Activated T-helper 1 cell treated with anti-CD3 and anti-CD28 coated beads, Interleukin-12 subunit alpha, Interleukin-12 subunit beta, Interleukin-2, Interleukin-4 antibody, amounts not matched to agents 30 ng/mL and 10 ng/mL and 1 ng/mL, durations not matched to agents 14 hours and 24 hours and 36 hours (primary cell): ENCODE measurements at places on chromosomes 3 and 15. TPM values are rescaled to one million over a fixed set of nuclear protein-coding genes. Genes with fewer than 3 reads are reported as not detected.

Gene RPL15
- 1,696 and 1,756 TPM in 2 replicates for total RNA-seq

Gene GOLGA6A
- total RNA-seq, result not detected in 2 replicates

Gene KLHL24
- 8.2 and 8.7 TPM in 2 replicates for total RNA-seq

Gene MEX3B
- total RNA-seq, result 0.59 and 0.73 TPM in 2 replicates

Gene SLCO2A1
- total RNA-seq, result not detected in 2 replicates

Gene SLC35G2
- 2.6 and 3.0 TPM in 2 replicates for total RNA-seq

Gene NME9
- not detected in 2 replicates for total RNA-seq

Gene SPATA12
- total RNA-seq, result not detected in 2 replicates

Gene LINGO1
- not detected in 2 replicates for total RNA-seq

Gene BFSP2
- total RNA-seq, result not detected in 2 replicates

Gene RBPMS2
- total RNA-seq, result 0.10 TPM in 1 of 2 replicates, not detected in the other

Gene TRIM42
- not detected in 2 replicates for total RNA-seq

Gene ZWILCH
- 37.5 and 42.2 TPM in 2 replicates for total RNA-seq

Gene SMCO1
- not detected in 2 replicates for total RNA-seq

GRCh38 chr3:111362381-111363009 lies 179.5 kb upstream of the CD96 start:
- H3K4me1 ChIP-seq, result peaks cover 1% of the 10 kb centered on the region
- H3K4me3 ChIP-seq, result no peak overlapping the region
- H3K36me3 ChIP-seq, result no peaks in the 10 kb centered on the region

- no peak overlapping the region for H3K4me3 ChIP-seq
- no peak overlapping the region for H3K27ac ChIP-seq
- no peak for DNase-seq
- H3K27me3 ChIP-seq, result peaks cover 21% of the 10 kb centered on the region
Observed at GRCh38 chr15:39587096-39587721, 6.3 kb downstream of the THBS1 start.

GRCh38 chr15:27797765-27798164 lies 301.4 kb downstream of the OCA2 start:
- no peaks in the 10 kb centered on the region for H3K27me3 ChIP-seq
- H3K4me1 ChIP-seq, result no peaks in the 10 kb centered on the region
- H3K36me3 ChIP-seq, result no peaks in the 10 kb centered on the region

DNA sequence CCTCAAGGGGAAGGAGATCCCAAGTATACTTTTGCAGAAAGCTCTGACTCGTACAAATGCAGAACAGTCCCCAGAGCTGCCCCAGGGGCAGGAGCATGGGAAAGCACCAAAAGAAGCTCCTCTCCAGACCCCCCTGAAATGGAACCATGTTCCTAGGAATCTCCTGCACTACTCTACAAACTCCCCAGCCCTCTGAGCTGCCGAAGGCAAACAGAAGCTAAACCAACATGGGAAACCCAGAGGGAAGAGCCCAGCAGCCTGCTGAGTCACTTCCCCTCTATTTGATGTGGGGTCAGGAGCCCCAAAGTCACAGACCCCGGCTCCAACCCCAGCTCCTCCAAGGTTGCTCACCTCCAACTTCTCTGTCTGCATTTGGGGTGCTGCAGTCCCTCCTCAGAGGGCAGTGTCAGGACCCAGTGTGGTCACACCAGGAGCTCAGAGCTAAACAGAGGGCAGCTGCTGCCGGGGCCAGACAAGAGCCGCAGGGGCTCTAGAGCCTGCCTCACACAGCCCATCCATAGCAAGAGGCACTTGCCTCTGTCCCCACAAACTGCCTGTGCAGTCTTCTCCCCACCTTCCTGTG lies 3.8 kb upstream of the PLXNA1 start:
- no peaks in the 10 kb centered on the region for H3K36me3 ChIP-seq
- H3K27me3 ChIP-seq, result peaks cover 12% of the 10 kb centered on the region
- peaks cover 23% of the 10 kb centered on the region for H3K4me1 ChIP-seq
- H3K27ac ChIP-seq, result no peak overlapping the region
- no peak overlapping the region for H3K4me3 ChIP-seq
- no peak for DNase-seq

DNA sequence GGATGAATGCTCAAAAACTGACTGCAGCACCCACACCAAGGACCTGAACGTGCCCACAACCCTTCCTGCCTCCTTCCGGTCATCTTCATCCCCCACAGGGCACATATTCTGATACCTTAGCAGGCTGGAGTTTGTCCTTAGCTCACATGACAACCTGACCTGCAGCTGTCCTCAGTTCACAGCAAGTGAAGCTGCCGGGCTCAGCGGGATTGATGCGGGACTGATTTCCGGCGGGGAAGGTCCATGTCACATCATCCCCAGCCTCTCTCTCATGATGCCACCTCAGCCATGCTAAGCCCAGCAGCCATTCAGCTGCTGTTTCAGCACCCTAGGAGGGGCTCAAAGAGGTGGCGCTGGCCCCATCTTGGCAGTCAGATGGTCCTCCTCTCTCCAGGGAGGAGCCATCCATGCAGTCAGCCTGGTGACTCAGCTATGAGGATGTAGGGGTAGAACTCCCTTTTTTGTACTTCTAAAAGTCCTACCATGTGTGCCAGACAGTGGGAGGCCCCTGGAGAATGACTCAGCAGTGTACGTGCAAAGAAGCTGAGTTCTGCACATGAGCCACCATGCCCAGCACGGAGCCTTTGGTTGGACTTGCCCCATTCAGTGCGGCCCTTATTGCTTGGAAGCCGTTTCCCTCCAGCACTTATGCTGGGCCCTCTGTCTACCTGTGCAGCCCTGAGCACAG lies 9.5 kb downstream of the CA12 start:
- peaks cover 2% of the 10 kb centered on the region for H3K27me3 ChIP-seq
- no peak overlapping the region for H3K4me3 ChIP-seq
- peaks cover 3% of the 10 kb centered on the region for H3K36me3 ChIP-seq
- no peak for DNase-seq

DNA sequence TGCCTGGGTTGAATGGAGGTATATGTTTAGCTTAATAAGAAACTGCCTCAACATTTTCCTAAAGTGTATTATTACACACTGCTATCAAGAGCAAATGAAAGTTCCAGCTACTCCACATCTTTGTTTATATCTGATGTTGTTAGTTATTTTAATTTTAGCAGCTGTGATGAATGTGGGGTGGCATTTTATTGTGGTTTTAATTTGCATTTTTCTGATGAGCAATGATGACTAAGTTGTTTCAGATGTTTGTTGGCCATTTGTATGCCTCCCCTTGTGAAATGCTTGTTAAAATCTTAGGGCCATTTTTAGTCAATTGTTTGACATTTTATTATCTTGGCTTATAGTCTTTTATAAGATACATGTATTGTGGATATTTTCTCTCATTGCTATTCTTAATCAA lies 260.4 kb upstream of the SLCO3A1 start:
- H3K27ac ChIP-seq, result no peak overlapping the region
- DNase-seq, result no peak
- H3K4me1 ChIP-seq, result no peaks in the 10 kb centered on the region
- H3K27me3 ChIP-seq, result peaks cover 9% of the 10 kb centered on the region

GRCh38 chr3:188817103-188817934 lies 354.5 kb upstream of the TPRG1 start:
- H3K4me3 ChIP-seq, result no peak overlapping the region
- no peak overlapping the region for H3K27ac ChIP-seq
- H3K4me1 ChIP-seq, result no peaks in the 10 kb centered on the region
- peaks cover 4% of the 10 kb centered on the region for H3K36me3 ChIP-seq
- DNase-seq, result no peak

GRCh38 chr3:150005243-150006112 lies 34.8 kb upstream of the PFN2 start:
- no peaks in the 10 kb centered on the region for H3K36me3 ChIP-seq
- H3K4me1 ChIP-seq, result no peaks in the 10 kb centered on the region
- H3K4me3 ChIP-seq, result no peak overlapping the region
- peaks cover 12% of the 10 kb centered on the region for H3K27me3 ChIP-seq
- no peak for DNase-seq

- no peaks in the 10 kb centered on the region for H3K4me1 ChIP-seq
- peaks cover 14% of the 10 kb centered on the region for H3K36me3 ChIP-seq
- no peaks in the 10 kb centered on the region for H3K27me3 ChIP-seq
- no peak overlapping the region for H3K4me3 ChIP-seq
Observed at GRCh38 chr3:172268868-172269267, 179.4 kb downstream of the GHSR start.

GRCh38 chr15:95263751-95264150 lies 1032.4 kb downstream of the MCTP2 start:
- no peak overlapping the region for H3K27ac ChIP-seq
- no peak for DNase-seq
- H3K36me3 ChIP-seq, result peaks cover 6% of the 10 kb centered on the region
- peaks cover 41% of the 10 kb centered on the region for H3K4me1 ChIP-seq

DNA sequence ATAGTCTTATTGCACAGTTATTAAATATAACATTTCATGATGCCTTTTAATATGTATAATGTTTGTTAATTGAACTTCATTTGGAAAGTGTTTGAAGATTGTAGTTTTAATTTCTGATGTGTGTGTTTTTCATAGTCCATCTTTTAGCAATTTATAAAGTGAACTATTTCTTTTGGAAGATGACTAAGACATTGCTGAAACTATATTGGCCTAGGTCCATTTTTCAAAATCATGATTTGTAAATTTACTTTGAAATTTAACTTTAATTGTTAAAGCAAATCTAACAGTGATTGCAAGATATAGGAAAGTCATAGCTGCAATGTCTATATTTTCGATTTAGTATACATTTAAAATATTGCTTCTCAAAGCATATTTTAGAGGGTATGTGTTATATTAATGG lies 30.8 kb downstream of the MCTP2 start:
- no peak for DNase-seq
- H3K4me1 ChIP-seq, result peaks cover 67% of the 10 kb centered on the region
- no peak overlapping the region for H3K27ac ChIP-seq
- H3K4me3 ChIP-seq, result no peak overlapping the region
- H3K27me3 ChIP-seq, result no peaks in the 10 kb centered on the region
- peaks cover 31% of the 10 kb centered on the region for H3K36me3 ChIP-seq

DNA sequence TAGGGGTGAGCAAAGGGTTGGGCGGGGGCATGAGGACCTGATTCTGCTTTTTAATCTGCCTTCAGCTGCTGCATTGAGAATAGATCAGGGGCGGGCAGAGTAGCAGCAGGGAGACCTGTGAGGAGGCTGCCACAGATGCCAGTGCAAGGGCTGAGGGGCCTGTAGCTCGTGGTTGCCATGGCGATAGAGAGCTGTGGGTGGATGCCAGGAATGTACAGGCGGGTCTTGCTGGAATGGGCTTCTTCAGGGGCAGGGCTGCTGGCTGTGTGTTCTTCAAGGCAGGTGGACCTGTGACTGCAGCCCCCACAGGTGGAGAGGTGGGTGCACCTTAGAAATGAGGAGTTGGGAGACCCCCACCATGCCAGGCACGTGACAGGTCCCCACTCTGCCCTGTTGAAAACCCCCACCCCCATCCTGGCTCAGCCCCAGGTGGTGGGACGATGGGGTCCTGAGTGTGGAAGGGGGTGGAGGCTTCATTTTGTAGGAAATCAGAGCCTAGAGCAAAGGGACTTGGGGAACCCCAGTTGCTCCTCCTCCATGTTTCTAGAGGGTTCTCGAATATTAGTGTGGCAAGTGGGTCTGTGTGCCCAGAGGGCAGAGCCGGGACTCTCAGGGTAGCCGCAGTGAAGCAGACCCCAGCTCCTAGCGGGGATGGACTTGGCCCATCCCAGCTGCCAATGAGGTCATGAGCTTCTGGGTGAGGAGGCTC lies 38.3 kb downstream of the SLC6A6 start:
- H3K27ac ChIP-seq, result no peak overlapping the region
- peaks cover 6% of the 10 kb centered on the region for H3K4me1 ChIP-seq
- DNase-seq, result no peak
- peaks cover 10% of the 10 kb centered on the region for H3K36me3 ChIP-seq

DNA sequence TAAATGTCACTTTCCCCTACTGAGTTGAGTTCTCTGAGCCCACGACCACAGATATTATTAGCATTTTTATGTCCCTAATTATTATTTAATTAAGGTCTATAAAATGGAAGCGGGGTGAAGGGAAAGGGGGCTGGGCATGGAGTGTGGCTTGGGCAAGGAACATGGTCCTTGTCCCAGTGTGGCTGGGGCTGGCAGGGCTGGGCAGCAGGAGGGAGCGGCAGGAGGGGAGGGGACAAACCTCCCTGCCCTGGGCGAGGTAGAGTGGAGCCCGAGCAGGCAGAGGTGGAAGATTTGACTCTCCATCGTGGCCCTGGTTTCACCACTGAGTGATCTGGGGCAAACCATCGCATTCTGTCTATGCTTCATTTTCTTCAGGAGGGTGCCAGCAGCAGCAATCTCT lies 402.9 kb upstream of the C2CD4B start:
- no peak overlapping the region for H3K4me3 ChIP-seq
- H3K36me3 ChIP-seq, result no peaks in the 10 kb centered on the region
- H3K27ac ChIP-seq, result no peak overlapping the region

DNA sequence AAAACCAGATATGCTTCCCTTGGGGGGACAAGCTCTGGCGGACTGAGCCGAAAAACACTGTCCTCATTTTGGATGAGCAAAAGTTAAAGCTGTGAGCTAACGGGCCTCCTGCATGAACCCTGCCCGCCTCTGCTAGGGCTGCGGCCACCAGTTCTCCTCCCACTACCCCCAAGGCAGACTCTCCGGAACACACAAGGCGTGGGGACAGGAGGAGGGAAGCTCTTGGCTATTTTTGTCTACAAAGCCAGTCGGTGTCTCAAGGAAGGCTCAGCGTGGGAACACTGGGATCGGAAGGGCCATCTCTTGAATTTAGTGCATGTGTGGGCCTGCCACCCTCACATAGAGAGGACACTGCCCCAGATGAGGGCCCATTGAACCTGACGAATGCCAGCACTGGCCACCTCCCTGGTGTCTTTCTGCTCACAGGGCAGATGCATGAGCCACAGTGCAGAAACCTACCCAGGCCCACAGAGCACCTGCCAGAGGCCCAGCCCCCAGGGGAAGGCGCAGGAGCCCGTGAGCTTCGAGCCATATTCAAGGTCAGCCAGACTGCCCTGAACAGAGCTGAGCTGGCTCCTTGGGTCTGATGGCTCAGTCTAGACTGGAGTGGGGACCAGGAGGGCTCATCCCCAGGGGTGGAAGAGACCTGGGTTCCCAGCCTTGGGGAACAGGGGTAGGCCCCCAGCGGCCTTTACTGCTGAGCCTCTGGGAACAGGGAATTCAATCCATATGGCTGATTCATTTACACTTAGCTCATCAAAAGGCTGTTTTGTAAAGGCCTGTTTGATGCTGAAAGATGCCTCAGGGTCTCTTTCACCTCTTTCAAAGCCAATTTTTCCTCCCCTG lies 38.3 kb downstream of the HCN4 start:
- no peak overlapping the region for H3K27ac ChIP-seq
- peaks cover 2% of the 10 kb centered on the region for H3K27me3 ChIP-seq
- peaks cover 10% of the 10 kb centered on the region for H3K4me1 ChIP-seq
- no peak overlapping the region for H3K4me3 ChIP-seq
- H3K36me3 ChIP-seq, result no peaks in the 10 kb centered on the region

DNA sequence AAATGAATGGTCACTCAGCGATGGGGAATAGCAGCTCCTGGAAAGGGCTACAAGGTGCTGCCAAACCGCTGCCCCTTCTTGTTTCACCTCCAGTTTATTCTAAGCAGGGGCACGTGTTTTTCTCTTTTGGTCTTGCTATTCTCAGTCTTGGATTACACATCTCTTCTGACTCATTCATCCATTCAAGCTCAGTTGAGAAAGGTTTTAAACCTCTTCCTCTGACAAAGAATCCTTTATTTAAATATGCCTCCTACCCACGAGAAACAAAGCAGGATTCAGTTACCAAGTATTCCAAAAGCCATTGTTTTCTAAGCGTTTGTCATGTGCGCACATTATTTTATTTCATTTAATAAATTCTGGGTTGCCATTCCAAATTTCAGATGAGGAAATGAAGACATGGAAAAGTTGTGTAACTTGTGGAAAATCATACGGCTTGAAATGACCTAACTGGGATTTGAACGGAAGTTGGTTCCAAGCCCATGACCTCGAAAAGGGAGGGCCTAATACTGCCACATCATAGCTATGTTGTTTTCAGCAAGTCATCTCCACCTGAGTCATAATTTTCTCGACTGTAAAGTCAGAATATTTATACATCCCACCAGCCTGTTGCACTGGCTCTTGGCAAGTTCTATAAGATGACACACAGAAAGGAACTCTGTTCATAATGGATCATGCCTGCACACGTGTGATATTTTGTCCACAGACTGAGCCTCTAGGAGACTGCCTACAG lies 292.0 kb upstream of the SLCO3A1 start:
- no peak overlapping the region for H3K4me3 ChIP-seq
- H3K36me3 ChIP-seq, result no peaks in the 10 kb centered on the region
- H3K27ac ChIP-seq, result no peak overlapping the region
- H3K4me1 ChIP-seq, result no peaks in the 10 kb centered on the region
